ENCODE measurements at places on chromosomes 13 and 19. TPM values are rescaled to one million over a fixed set of nuclear protein-coding genes. Genes with fewer than 3 reads are reported as not detected.

The MYO16 gene
- 2.2 TPM for total RNA-seq

The CFAP97D2 gene
- 1.5 TPM for total RNA-seq

The GGACT gene
- 4.3 TPM for total RNA-seq

- H3K4me1 ChIP-seq = peaks cover 53% of the 10 kb centered on the region
- DNase-seq = no peak
- no peaks in the 10 kb centered on the region for H3K36me3 ChIP-seq
- peak overlapping the region; percentile 37 for H3K27ac ChIP-seq
These were observed 1.5 kb downstream of the DOCK9 start for GRCh38 chr13:98976338-98976737.

- peaks cover 1% of the 10 kb centered on the region for H3K4me1 ChIP-seq
- H3K4me3 ChIP-seq = no peak overlapping the region
- no peak for DNase-seq
- H3K27ac ChIP-seq = peak overlapping the region; percentile 77
These were observed 1.5 kb upstream of the TBXA2R start for GRCh38 chr19:3608079-3608641.

DNA sequence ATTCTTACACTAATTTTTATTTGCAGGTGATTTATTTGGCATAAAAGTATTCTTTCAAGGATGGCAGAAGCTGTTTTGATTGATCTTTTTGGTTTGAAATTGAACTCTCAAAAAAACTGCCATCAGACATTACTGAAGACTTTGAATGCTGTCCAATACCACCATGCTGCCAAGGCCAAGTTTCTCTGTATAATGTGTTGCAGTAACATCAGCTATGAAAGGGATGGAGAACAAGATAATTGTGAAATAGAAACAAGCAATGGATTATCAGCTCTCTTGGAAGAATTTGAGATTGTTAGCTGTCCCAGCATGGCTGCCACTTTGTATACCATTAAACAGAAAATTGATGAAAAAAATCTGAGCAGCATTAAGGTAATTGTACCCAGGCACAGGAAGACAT is 1.2 kb downstream of the LACC1 start:
- no peak for DNase-seq
- H3K4me3 ChIP-seq = no peak overlapping the region
- peak overlapping the region; percentile 99 for H3K27ac ChIP-seq

GRCh38 chr13:74206061-74206561 is 71.9 kb upstream of the KLF12 start:
- H3K27me3 ChIP-seq = no peaks in the 10 kb centered on the region
- no peak overlapping the region for H3K4me3 ChIP-seq
- no peaks in the 10 kb centered on the region for H3K4me1 ChIP-seq
- DNase-seq = no peak

GRCh38 chr13:41162151-41162550 is 29.5 kb upstream of the KBTBD6 start:
- no peaks in the 10 kb centered on the region for H3K36me3 ChIP-seq
- no peaks in the 10 kb centered on the region for H3K4me1 ChIP-seq
- H3K27ac ChIP-seq = no peak overlapping the region
- DNase-seq = no peak

DNA sequence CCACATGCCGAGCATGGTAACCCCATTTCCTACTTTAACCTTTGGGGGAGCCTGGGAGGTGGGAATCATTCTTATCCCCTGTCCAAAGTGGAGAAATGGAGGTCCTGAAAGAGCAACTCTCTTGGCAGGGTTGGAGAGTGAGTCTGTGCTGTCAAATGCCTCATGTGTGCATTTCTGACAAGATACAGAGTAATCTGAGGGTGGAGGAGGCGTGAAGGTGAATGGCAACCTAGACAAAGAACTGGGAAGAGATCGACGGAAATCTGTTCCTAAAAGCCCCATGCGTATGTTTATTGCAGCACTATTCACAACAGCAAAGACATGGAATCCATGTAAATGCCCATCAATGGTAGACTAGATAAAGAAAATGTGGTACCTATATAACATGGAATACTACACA is 63.8 kb upstream of the USP29 start:
- peaks cover 13% of the 10 kb centered on the region for H3K27me3 ChIP-seq
- no peaks in the 10 kb centered on the region for H3K36me3 ChIP-seq
- no peaks in the 10 kb centered on the region for H3K4me1 ChIP-seq
- H3K27ac ChIP-seq = no peak overlapping the region

- no peak for DNase-seq
- H3K36me3 ChIP-seq = peaks cover 51% of the 10 kb centered on the region
- H3K27me3 ChIP-seq = no peaks in the 10 kb centered on the region
- no peak overlapping the region for H3K4me3 ChIP-seq
- H3K27ac ChIP-seq = no peak overlapping the region
These were observed 2.2 kb upstream of the SERTAD3 start for GRCh38 chr19:40446263-40446784.

DNA sequence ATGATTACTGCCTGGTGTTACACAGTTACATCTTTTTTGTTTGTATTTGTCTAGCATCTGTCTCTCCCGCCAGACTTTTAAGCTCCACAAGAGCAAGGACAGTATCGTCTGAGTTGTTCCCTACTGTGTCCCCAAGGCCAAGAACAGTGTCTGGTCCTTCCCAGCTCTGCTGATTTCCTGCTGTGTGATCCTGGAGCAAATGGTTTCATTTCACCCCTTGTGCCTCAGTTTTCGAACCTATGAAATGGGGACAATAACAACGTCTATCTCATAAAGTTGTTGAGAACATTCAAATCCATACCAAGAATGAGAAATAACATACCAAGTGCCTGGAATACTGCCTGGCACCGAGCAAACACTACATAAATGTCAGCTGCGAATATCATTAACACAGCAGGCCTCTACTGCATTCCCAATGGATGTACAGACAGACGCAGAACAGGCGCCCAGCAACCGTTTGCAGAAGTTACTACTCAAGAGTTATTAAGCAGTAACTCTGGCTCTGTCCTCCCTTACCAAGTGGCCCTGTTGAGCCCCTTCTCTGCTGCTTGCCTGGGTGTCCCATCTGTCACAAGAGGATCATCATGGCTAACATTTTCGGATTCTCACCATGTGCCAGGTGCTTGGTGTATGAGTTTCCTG is 11.4 kb downstream of the XRCC1 start:
- no peak for DNase-seq
- no peaks in the 10 kb centered on the region for H3K27me3 ChIP-seq
- no peaks in the 10 kb centered on the region for H3K36me3 ChIP-seq

DNA sequence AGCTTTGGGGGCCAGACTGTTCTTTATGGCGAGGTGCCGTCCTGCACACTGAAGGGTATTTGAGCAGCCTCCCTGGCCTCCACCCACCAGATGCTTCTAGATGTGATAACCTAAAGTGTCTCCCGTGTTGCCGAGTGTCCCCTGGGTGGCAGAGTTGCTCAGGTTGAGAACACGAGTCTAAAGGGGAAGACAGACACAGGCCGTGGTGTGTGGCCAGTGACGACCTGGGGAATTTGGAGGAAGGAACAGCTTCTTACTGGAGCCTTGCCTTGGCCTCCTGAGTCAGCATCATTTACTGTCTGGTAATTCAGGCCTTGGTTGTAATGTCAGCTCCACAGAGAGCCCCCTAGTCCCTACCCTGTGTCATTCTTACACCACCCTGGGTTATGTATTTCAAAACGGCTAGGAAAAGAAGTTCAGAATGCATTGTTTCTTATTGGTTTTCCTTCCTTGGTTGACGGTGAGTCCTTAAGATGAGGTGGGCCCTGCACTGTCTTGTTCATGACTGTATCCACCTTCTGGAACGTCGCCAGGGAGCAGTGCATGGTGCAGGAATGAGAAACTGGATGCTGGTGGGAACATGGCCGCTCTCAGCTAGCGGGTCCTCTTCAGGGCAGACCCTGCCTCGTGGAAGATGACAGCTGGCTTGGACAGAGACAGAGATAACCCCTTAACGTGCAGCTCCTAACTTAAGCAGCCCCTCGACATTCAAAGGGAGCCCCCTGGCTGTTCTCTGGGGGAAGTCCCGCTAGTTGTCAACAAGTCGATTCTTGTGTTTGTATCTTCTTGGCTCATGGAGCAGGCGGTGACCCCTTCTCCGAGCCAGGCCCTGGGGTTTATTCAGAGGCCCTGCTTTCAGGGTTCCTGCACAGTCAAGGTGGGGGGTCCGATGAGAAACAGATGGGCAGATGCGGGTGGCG is 7.2 kb downstream of the SIN3B start:
- H3K27me3 ChIP-seq = no peaks in the 10 kb centered on the region
- no peaks in the 10 kb centered on the region for H3K36me3 ChIP-seq
- DNase-seq = no peak
- no peak overlapping the region for H3K27ac ChIP-seq

All from left lung (tissue), 14 donors.